NCI-H524 treated with DMSO at 0.1 percent for 48 hours (cell line): ENCODE measurements at places on chromosomes 12 and 14.
A peak's percentile ranks its signal among the peaks of the same experiment; 100 is the strongest.

- DNase-seq = no peak
These were observed 14.5 kb downstream of the ZNF839 start for GRCh38 chr14:102333795-102334705.

DNA sequence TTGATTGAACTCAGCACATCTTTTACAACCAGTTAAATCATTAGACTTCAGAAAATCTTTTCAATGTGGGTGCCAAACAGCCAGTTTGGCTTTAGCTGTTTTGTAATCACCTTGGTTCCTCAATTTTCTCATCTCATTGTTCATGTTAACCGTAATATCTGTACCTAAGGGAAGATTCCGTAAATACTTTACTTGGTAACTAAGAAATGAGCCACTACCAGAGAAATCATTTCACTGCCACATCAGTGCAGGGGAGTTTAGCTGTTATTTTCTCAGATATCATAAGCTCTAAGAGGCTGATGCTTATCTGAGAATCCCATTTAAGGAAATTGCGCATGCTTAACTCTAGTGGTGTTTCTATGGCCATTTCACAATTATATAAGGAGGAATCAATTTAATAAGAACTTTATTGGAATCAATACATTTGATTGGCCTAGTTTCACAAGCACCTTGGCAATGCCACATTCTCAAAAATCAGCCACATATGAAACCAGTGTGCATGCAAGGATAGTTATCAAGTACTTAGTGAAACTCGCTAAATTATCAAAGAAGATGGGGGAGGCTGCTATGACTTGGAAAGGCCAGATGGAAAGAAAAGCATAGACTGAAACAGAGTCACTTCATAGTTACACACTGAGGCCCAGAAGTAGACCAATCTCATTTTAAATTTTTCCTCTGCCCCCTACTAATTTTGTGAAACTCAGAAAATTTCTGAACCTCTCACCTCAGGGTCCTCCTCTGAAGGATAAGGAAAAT lies 28.1 kb upstream of the IL22 start:
- DNase-seq = no peak

- no peak for DNase-seq
These were observed 34.5 kb downstream of the FBRSL1 start for GRCh38 chr12:132524405-132524804.

- no peak for DNase-seq
These were observed 15.7 kb downstream of the ABHD4 start for GRCh38 chr14:22613736-22614239.

GRCh38 chr14:33451211-33451610 lies 499.7 kb downstream of the EGLN3 start:
- no peak for DNase-seq

DNA sequence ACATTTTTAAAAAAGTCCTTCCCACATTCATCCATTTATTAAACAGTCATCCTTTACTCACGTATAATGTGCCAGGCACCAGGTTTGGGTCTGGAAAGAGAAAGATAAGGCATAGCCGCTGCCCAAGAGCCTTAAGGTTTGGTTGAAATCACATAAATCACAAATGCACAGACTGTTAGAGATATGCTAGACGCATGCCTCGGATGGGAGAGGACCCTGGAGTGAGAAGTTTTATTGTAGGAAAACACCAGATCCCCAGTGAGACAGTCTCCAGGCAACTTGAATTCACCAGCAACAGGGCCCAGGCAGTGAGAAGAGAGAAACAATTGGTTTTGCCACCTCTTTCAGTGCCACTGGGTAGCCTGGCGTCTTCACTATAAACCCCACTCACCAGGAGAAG lies 305.9 kb upstream of the AMIGO2 start:
- DNase-seq = no peak

- no peak for DNase-seq
These were observed 19.1 kb downstream of the RPAP3 start for GRCh38 chr12:47686645-47687240.

GRCh38 chr14:104316121-104316722 lies 177.8 kb downstream of the KIF26A start:
- no peak for DNase-seq

DNA sequence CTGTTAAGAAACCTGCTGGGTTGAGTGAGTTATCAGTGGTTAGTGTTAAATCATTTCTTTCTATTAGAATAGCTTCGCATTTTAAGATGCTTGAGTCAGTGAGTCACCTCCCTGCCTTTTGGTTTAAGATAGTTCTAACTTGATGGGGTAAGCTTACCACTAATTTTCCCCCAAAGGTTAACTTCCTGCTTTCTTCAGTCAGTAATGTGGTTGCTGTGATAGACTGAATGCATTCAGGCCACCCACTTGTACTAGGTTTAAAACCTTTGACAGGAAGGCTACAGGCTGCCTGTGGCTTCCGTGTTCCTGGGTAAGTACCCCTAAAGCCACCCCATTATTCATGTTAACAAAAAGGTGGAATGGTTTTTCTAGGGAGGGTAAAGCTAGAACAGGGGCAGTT lies 25.3 kb downstream of the CLEC2A start:
- no peak for DNase-seq

DNA sequence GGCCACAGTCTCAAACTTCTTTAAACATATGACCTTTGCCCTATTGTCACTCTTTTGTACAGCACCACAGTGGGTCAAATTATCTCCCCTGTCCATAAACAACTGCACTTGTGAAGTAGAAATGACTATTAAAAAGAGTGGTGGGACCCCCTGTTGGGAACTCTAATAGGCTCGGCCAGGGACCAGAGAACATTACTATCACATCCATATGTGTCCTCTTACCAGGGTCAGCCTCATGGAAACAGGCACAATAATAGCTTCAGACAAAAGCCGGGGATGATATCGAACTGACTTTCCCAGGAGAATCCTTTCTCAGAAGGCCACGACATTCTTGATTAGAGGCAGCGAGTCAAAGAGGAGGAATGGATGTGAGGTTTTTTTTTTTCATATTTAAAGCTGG lies 96.6 kb downstream of the NKX2-1 start:
- no peak for DNase-seq

GRCh38 chr14:103512701-103513611 lies 9.7 kb downstream of the CKB start:
- DNase-seq = peak; percentile 55
